ENCODE measurements at places on chromosomes 7 and 10.
A peak's percentile ranks its signal among the peaks of the same experiment; 100 is the strongest.

- no peak for DNase-seq
Observed at GRCh38 chr7:156503196-156503595, 137.4 kb upstream of the RNF32 start.

GRCh38 chr7:33981226-33981625 lies 75.9 kb downstream of the BMPER start:
- DNase-seq, result no peak

- DNase-seq, result no peak
Observed at GRCh38 chr7:68619526-68619925, 978.7 kb upstream of the AUTS2 start.

GRCh38 chr7:77315182-77315591 lies 101.0 kb downstream of the GSAP start:
- no peak for DNase-seq

GRCh38 chr7:5425507-5426225 lies 2.0 kb upstream of the TNRC18 start:
- peak; percentile 74 for DNase-seq

DNA sequence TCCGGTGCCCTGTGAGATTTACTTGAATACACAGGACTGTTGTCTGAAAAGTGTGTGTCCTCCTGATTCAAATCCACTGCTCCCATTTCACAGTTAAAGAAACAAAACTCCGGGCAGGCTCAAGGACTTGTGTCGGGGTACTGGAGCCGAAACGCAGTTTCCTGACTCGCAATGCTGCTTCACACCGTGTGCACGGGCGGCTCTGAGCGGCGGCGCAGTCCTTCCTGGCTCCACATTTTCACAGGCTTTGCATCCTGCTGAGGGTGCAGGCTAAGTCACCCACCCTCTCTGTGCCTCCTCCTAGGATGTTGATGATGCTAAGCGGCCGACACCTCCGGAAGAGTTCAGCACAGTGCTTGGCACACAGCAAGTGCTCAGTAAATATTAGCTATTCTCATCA lies 65.4 kb downstream of the SLIT1 start:
- DNase-seq, result no peak

DNA sequence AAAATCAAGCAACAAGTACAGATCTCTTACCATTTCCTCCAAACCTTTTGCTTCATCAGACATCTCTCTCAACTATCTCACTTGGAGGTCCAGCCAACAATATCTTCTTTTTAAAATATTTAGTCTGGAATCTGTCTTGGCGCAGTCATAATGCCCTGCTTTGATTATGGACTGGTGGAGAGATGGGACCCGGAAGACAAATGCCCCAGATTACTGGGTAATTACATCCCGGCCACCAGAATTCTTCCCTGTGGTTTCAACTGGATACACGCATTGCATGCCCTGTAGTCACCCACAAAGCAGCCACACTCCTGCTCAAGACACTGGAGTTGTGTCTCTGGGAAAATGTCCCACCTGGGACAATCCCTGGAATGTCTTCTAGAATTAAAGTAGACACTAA lies 65.5 kb downstream of the BPGM start:
- no peak for DNase-seq

GRCh38 chr7:77699056-77699455 lies 2.8 kb downstream of the RSBN1L start:
- DNase-seq, result no peak

DNA sequence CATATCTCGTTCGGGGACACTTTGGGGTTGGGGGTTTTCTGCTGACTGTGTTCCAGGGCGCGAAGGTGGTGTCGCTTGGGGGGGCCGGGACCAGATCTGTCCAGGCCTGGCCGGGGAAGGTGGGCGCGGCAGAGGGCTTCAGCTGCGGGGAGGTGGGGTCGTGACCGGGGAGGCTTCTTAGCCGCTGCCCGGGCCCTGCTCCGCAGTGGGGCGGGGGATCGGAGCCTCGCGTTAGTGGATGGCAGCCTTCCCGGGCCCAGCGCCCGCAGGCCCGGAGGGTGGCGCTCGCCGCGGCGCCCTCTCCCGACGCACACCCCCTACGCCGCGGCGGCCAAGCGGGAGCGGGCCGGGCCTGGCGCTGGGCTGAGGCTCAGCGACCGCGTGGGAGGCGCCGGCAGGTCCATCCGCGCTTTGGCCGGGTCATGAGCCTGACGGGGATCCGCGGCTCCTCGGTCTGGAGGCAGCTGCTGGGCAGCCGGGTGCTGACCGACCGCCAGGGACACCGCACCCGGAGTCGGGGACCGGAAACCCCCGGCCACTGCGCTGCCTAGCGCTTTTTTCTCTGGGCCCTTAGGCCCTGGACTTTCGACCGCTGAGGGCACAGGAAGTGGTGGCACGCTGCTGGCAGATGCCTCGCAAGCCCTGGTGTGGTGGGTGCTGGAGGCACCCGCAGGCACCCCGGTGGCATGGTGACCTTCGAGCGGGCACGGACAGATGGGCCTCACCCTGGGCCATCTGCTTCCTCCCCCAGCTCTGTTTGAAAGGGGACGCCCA lies 1.2 kb downstream of the AGAP3 start:
- no peak for DNase-seq

GRCh38 chr7:116679500-116679899 lies 7.5 kb downstream of the MET start:
- no peak for DNase-seq

- no peak for DNase-seq
Observed at GRCh38 chr7:29397398-29397797, 166.2 kb upstream of the PRR15 start.

GRCh38 chr10:29205787-29206186 lies 83.1 kb upstream of the LYZL1 start:
- no peak for DNase-seq

DNA sequence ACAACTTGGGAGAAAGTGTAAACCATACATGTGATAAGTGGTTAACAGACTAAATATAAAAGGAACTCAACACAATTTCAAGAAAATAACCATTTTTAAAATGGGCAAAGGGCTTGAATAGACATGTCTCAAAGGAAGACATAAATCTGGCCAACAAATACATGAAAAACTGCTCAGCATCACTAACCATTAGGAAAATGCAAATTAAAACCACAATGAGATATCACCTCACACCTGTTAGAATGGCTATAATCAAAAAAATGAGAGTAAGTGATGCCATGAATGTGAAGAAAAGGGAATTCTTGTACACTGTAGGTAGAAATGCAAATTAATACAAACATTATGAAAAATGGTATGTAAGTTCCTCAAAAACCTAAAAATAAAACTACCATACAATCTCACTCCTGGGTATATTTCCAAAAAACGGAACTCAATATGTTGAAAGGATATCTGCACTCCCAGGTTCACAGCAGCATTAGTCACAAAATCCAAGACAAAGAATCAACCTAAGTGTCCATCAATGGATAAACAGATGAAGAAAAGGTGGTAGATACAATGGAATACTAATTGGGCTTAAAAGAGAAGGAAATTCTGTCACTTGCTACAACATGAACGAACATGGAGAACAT lies 5.6 kb downstream of the SNX13 start:
- no peak for DNase-seq

DNA sequence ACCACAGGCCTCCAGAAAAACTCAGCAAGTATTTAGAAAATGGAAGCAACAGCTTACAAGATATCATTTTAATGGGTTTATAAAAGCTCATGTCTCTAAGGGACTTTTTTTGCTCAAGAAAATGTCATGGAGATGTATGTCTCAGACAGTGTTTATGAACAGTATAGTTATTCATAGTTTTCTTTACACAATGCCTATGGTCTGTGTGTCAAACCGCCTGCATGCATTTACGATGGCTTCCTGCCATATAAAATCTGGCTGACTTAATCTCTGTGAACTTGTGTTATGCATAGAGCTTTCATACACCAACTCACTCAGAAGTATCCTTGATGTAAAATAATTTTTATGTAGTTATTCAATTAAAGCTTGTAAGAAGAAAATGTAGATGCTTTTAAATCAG lies 1314.2 kb upstream of the LRRTM3 start:
- DNase-seq, result no peak

GRCh38 chr7:94396037-94396431 lies 1.3 kb downstream of the COL1A2 start:
- no peak for DNase-seq

GRCh38 chr10:113386005-113386404 lies 166.8 kb upstream of the HABP2 start:
- no peak for DNase-seq

- DNase-seq, result no peak
Observed at GRCh38 chr10:66792441-66792840, 133.4 kb upstream of the LRRTM3 start.

DNA sequence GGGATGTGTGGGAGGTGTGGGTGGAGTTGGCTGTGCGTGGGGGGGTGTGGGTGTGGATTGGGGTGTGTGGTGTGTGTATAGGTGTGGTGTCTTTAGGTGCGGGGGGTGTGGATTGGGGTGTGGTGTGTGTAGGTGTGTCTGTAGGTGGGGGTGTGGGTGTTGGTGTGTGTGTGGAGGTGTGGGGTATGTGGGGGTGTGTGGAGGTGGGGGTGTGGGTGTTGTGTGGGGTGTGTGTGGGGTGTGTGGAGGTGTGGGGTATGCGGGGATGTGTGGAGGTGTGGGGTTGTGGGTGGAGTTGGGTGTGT lies 33.9 kb downstream of the SPDYE17 start:
- no peak for DNase-seq
